ENCODE measurements at places on chromosomes 16 and 17.

DNA sequence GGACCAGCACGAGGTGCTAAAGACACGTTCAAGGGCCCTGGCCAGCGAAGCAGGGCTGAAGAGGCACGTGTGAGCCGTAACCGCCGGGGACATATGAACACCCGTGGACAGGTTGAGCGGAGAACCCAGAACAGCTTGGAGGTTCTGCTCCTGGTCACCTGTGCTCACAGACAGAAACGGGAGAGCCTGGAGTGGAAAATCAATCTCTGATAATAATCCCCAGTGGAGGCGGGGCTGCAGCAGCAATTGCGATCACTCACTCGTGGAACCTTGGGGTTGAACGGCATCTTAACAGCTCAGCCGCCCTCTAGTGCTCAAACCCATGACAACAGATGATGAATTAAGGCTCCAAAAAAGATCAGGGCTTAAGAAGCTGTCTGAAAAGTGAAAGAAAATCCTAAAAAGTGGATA is 25.6 kb downstream of the WIPI1 start:
- peak; percentile 31 for DNase-seq

- no peak for DNase-seq
These were observed 44.9 kb upstream of the PEMT start for GRCh38 chr17:17636272-17636885.

DNA sequence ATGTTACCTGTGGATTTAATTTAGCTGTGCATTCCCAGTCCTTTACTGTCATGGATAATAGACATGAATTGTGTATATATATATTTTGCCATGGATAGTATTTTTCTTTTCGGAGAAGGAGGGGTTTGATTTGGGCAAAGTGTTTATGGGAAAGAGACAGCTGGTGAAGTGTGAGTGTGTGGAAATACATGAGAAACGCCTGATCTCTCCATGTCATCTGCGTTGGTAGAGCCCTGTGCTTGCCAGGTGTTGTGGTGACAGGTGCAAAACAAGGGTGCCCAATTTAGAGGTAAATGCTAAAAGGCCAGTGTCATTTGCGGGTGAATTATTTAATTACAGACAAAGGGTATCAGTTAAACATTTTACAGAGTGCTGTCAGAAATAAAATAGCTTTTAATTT is 23.4 kb downstream of the NDEL1 start:
- DNase-seq: no peak

DNA sequence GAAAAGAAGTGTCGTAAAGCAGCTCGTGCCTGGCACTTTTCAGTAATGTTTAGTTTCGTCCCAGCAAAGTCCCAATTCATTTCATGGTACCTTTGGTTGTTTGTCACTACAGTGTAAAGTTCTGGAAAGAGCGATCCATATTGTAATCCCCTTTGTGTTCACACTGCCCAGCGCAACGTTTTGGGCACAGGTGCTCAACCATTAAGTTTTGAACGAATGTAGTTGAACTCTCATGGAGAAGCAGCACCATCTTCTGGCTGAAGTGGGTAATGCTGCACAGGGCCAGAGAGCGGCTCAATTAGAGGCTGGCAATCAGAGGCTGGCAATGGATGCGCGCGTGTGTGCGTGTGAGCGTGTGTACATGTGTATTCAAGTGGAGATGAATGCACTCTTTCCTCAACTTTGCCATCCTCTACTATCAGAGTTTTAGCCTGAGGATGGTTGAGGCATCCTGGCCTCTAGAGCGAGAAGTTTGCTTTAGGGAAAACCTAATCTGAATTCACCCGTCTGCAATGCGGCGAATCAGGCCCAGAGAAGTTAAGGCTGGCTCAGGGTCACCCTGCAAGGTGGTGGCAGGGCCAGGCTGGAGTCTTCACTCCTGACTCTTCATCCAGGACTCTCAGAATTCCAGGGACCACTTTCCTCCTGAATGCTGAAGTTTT is 29.9 kb downstream of the DYNLL2 start:
- DNase-seq: peak; percentile 49

- no peak for DNase-seq
These were observed 456.9 kb downstream of the TOX3 start for GRCh38 chr16:52090080-52090479.

DNA sequence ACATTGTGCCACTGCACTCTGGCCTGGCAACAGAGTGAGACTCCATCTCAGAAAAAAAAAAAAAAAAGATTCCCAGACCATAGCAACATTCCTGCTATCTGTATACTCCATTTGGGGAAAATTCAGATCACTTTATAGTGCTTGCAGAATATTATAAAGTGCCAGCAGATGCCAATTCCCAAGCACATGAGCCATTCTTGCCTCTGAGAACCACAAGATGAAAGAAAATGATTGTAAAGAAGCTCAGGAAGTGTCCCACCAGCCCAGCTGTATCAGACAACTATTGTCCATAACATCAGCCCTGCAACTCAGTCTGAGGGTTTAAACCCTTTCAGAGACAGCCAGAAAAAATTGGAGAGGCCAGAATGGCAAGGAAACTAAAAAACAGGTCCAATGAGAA is 69.0 kb downstream of the HS3ST2 start:
- DNase-seq: no peak

DNA sequence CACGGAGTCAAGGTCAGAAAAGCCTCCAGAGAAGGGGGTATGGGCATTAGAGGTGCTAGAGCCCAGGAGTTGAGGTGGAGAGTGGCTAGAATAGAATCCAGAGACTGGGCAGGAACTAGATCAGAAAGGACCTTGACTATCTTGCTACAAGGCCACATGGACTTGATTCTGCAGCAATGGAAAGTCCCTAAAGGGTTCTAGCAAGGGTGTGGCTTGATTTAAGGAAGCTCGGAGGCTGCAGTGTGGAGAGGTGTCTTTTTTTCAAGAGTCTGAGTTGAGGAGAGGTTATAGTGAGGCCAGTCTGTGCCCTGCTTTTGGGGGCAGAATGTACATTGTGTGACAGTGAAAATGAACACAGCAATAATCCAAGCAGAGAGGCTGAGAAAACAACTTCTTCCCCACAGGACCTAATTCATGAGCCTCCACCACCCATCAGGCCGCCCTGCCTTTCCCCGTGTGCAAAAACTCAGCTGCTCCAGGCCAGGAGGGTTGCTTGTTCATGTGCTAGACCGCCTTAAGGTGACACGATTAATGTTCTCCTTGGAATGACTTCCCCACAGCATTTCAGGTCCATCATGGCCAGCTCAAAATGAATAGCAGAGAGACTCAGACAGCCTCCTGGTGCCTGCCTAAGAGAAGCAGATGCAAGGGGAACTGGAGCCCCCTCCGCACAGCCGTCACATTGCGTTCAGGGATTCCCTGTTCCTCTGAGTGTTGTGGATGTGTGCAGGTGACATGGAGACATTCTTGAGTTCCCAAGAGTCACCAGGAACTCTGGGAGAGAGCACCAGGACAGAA is 8.7 kb upstream of the BEAN1 start:
- DNase-seq: no peak

DNA sequence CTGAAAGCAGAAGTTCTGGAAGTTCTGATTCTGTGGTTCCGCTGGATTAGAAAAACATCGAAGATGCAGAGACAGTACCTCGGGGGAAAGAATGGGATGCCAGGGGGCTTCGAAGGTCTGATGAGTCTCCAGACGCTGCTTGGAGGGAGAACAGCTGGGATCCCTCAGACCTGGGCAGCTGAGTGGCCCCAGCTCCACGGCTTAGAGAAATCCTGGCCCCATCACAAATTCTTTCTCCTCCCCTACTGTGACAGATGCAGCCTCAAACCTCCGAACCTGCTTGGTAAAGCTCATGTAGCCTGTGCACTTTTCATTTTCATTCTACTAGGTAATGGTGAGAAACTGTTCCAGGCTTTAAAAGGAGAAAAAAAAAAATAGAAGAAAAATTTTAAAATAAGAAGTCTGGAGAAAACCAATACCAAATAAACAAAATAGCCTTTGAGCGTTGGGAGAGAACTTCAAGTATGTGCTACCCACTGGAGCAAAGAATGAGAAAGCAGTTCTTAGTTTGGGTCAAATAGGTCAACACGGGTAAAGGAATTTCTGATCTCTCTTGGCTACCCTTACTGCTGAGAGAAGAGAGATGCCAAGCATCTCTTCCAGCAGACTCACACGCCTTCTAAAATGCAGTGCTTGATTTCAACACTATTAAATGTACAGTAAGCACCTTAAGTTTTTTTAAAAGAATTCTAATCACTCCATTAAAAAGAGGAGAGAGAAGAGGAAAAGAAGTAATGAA is 19.9 kb downstream of the MAF start:
- no peak for DNase-seq

- DNase-seq: no peak
These were observed 13.7 kb downstream of the KANSL1 start for GRCh38 chr17:46179375-46179999.

- DNase-seq: no peak
These were observed 159.5 kb downstream of the DNAH9 start for GRCh38 chr17:11757815-11758214.

DNA sequence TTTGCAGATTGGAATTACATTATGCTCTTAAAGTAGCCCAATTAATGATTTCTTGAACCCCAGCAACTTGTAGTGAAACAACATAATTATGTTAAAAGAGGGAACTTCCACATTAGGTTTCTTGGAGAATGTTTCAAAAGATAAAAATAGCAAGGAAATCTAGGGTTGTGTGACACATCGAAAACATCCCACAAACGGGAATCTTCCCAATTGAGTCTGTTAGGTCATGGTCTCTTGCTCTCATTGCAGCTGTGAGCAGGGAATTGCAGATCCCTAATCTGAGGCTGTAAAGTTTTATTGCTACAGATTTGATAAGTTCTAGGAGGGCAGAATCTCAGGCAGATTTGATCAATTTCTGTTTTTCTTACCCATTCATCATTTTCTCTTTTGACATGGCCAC is 6.7 kb upstream of the LPO start:
- no peak for DNase-seq

DNA sequence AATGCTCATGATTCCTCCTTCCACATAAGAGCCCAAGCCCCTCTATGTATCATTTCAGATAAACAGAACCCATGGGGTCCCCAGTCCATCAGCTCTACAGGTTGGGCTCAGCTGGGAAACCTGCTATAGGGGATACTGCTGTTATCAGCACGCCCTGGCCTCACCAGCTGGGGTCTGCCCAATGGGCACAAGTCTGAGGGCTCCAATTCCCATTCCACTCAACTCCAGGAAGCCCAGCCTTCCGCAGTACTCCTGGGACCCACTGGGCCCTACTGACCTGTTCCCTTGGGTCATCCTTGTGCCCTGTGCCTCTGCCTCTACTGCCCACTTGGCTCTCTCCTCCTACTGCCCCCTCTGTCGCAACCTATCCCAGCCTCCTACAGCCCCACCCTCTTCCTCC is 16.2 kb upstream of the XYLT2 start:
- DNase-seq: no peak

GRCh38 chr17:78966123-78966813 is 13.5 kb downstream of the LGALS3BP start:
- DNase-seq: no peak

- peak; percentile 12 for DNase-seq
These were observed 81.5 kb downstream of the CA4 start for GRCh38 chr17:60231234-60231633.

DNA sequence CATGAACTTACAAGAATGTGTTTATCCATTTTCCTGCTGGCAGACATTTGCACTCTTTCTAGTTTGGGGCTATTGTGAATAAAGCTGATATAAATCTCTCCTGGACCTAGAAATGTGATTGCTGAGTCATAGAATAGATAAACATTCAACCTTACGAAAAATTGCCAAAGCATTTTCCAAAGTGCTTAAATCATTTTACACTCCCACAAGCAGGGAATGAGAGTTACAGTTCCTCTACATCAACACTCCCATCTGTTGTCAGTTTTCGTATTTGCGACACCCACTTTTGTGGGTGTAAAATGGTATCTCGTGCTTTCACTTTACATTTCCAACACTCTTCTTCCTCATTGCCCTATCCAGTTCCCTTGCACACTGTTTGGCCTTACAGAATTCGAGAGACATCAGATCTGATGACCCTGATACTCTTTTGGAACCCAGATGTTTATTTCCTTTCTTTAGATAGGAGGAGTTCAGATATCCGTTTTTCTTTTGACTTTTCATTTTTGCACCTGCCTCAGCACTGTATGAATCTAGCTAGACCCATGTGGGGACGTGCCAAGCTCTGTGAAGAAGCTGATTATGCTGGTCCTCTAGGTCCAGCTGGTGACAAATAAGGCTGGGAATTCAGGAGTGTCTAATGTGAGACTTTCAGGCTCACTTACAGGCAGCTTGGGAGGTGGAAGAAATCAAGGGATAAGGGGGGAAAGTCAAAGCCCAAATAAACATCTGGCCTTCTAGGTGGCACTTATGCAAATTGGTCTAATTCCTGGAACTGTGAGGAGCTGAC is 14.0 kb downstream of the SOX9 start:
- no peak for DNase-seq

- no peak for DNase-seq
These were observed 9.8 kb upstream of the NAT9 start for GRCh38 chr17:74785981-74786360.

DNA sequence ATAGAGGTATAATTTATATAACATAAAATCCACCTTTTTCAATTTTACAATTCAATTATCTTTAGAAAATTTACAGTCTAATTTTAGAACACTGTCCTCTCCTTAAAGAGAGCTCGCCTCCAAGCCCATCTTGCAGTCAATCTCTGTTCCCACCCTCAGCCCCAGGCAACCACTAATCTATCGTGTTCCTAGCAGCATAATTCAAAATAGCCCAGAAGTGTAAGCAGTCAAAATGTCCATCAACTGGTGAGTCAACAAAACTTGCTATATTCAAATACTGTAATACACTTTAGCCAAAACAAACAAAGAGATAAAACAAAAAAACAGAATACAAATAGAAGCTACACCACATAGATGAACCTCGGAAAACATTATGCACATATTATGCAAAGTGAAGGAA is 1006.8 kb upstream of the EEF2KMT start:
- no peak for DNase-seq

DNA sequence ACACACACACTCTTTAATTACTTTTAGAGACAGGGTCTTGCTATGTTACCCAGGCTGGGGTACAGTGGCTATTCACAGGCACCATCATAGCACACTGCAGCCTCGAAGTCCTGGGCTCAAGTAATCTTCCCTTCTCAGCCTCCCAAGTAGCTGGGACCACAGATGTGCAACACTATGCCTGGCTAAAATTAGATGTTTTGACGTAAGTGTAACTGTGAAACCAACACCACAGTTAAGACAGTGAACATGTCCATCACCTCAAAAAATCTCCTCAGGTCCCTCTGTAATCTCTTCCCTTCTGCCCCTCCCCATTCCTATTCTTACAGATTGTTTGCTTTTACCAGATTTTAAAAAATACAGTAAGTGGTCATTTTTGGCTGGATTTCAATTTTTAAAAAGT is 66.7 kb downstream of the RPGRIP1L start:
- DNase-seq: no peak

- DNase-seq: no peak
These were observed 87.3 kb upstream of the RPL38 start for GRCh38 chr17:74116087-74116717.

- no peak for DNase-seq
These were observed 71.3 kb downstream of the AMFR start for GRCh38 chr16:56354016-56354415.

- DNase-seq: no peak
These were observed 29.1 kb upstream of the TNS4 start for GRCh38 chr17:40530531-40530994.

- DNase-seq: no peak
These were observed 1.5 kb downstream of the HAPSTR1 start for GRCh38 chr16:9092978-9093344.

GRCh38 chr16:22147853-22148252 is 14.5 kb upstream of the SDR42E2 start:
- DNase-seq: no peak
